Gastroesophageal sphincter (tissue), 4 donors: ENCODE measurements at places on chromosomes 5 and 9.

DNA sequence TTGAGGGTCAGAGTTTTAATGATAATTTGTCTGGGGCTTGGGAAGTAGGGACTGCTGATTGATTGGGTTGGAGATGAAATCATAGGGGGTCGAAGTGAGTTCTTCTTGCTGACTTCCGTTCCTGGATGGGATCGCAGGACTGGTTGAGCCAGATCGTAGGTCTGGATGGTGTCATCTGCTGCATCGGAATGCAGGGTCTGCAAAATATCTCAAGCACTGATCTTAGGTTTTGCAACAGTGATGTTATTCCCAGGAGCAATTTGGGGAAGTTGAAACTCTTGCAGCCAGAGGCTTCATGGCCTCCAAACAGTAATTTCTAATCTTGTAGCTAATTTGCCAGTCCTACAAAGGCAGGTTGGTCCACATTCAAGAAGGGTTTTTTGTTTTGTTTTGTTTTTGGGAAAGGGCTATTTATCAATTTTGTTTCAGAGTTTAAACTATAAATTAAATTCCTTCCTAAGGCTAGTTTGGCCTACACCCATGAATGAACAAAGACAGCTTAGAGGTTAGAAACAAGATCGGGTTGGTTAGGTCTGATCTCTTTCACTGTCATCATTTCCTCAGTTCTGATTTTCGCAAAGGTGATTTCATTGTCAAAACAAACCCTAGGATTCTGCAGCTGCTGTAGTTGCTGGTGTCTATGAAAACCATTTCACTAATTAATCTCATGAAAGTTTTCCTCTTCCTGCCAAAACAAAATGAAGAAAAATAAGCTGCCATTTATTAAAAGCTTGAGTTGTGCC, 388.0 kb downstream of the TMEM232 start:
- no peak for ATAC-seq

- ATAC-seq, result no peak
Measured at GRCh38 chr5:108531367-108532128, 149.7 kb upstream of the FBXL17 start.

- no peak for ATAC-seq
Measured at GRCh38 chr9:135889564-135890189, 17.7 kb downstream of the CAMSAP1 start.

GRCh38 chr9:122179690-122180074, 20.0 kb downstream of the MORN5 start:
- ATAC-seq, result no peak

- no peak for ATAC-seq
Measured at GRCh38 chr9:71353720-71354119, 232.3 kb upstream of the TRPM3 start.

DNA sequence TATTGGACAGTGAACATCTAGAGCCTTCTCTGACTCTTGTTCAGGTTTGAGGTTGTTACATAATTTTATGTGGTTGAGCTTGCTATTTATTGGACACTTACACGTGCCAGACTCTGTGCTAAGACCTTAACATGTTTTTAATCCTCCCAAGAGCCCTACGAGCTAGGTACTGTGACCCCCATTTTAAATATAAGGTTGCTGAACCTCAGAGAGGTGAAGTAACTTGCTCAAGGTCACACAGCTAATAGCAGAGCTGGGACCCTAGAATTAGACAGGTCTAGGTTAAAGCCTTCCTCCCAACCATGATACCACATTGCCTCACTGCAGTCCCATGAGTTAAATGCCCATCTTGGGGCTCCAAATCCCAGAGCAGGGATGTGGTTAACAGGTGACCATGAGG, 135.7 kb upstream of the PITX1 start:
- no peak for ATAC-seq

DNA sequence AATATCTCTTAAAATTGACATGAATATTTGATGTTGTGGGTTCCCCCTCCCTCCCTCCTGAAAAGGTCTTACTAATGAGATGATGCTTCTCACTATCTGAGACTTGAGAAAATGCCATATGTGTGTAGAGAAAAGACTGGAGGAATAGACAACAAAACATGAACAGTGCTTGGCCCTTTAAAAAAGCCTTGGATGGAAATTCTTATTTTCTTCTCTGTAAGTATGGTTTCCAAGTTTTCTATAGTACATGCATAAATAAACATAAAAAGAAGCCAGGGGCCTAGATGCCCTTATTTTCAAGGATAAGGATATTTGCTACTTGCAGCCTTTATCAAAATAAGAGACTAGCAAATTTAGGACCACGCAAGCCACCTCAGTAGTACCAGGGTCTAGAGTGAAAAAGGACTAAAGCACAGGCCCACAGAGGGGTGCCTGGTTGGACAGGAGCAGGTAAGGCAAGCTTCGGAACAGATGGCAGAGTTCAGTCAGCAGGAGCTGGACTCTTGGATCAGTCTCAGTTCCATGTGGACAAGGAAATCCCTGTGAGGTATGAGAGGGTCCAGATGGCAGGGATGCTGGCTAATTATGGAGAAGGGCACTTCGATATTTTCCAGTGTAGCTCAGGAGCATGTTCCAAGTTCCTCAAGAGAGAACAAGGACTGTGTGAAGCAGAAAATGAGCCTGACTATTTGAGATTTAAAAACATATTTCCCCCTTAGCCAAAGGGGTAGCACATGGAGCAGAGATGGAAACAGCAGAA, 4.6 kb upstream of the ANP32B start:
- no peak for ATAC-seq
